ENCODE measurements at places on chromosomes 7 and 10.

DNA sequence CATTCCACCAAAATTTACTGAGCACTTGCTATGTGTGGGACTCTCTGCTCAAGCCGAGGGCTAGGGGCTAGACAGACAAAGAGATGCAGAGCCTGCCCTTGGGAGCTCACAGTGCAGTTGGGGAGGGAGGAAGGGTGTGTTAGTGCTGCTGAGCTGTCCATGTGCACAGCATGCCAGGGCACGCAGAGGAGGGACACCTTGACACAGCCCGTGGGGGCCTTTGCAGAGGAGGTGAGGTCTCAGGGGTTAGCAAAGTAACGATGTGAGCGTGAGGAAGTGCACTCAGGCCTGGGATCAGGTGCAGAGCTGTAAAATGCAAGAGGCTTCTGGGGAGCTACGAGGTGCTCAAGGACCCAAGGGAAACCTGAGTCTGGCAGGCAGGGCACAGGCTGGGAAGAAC is 16.3 kb downstream of the PRKCQ start:
- no peak for DNase-seq

GRCh38 chr10:507908-508444 is 181.5 kb downstream of the DIP2C start:
- no peak for DNase-seq

- no peak for DNase-seq
These were observed 94.0 kb downstream of the CYTH3 start for GRCh38 chr7:6178298-6179029.

- DNase-seq = no peak
These were observed 739 bp downstream of the MPP7 start for GRCh38 chr10:28302012-28302637.

- DNase-seq = no peak
These were observed 8.4 kb downstream of the PRKAG2 start for GRCh38 chr7:151868396-151869108.

DNA sequence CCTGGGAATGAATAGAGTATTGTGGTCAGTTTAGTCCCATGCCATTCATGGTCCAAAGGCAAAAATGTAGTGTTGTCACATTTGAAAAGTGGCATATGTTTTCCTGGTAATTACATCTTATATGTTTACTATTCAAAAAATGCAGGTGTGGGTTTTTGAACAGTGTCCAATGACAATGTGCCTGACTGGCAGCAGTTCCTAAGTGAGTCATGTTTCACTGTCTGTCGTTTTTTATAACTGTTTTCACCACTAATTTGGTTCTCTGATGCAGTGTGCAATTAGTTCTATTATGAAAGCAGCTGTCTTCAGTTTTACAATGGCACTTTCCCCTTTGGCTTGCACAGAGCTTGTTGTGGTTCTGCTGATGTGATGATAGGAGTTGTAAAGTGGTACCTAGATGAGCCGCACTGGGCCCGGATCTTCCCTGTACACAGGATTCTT is 162.3 kb downstream of the SEM1 start:
- no peak for DNase-seq

DNA sequence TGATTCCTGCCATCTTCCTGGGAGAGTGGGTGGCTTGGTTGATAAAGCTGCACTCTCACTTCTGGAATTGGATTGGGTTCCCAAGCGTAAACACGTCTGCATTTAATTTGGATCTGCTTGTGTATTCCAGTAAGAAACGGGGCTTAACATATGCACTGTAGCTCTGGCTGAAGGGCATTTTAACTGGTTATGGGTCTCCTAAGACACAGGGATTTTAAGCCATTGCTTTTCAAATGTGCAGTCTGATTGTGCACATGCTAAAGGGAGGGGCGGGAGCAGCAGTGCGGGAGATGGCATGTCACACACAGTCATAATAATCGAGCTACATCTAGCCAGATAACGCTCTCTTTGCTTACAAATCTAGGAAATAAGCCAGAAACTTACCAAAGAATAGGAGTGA is 247.3 kb upstream of the LYZL1 start:
- DNase-seq = no peak

- DNase-seq = no peak
These were observed 650.9 kb upstream of the IGFBP3 start for GRCh38 chr7:46571996-46572395.

GRCh38 chr7:114109721-114110120 is 190.9 kb upstream of the PPP1R3A start:
- DNase-seq = no peak

- no peak for DNase-seq
These were observed 109.1 kb downstream of the C10orf90 start for GRCh38 chr10:126561294-126561920.

- DNase-seq = no peak
These were observed 33.5 kb downstream of the ALOX5 start for GRCh38 chr10:45407542-45407941.

DNA sequence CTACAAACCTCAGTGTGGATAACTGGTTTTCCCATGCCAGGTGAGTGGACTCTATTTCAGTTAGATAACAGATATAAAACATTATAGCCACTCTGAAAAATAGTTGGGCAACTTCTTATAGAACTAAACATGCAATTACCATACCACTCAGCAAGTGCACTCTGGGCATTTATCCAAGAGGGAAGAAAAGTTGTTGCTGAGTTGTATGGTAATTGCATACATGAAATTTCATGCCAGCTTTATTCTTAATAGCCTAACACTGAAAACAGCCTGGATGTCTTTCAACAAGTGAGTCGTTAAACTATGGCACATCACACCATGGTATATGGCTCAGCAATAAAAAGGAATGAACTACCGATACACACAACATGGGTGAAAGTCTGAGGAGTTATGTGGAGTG is 10.6 kb upstream of the UPP1 start:
- DNase-seq = no peak

GRCh38 chr10:36488579-36488978 is 636.8 kb upstream of the ANKRD30A start:
- DNase-seq = no peak

- DNase-seq = no peak
These were observed 15.5 kb upstream of the MICALL2 start for GRCh38 chr7:1474736-1475135.

GRCh38 chr10:62829622-62830021 is 13.5 kb upstream of the EGR2 start:
- no peak for DNase-seq

- DNase-seq = no peak
These were observed 125.9 kb downstream of the CFTR start for GRCh38 chr7:117605712-117606111.

GRCh38 chr7:44188480-44189225 is 586 bp downstream of the GCK start:
- DNase-seq = no peak

DNA sequence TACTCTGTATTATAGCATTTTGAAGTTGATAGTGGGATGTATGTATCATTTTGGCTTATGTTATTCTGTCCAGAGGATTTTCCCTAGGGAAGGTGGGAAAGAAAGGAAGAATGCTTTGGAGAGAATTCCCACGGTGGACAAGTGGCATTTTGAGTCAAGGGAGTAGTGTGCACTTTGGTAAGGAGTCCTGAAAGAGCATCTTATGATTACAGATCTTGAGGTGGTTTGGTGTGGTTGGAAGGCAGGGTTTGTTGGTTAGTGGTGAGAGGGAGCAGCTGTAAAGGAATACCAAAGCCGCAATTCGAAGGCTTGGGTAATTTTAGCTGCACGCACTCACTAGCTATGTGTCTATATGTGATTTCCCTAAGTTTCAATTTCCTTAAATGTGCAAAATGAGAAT is 16.1 kb downstream of the CCSER2 start:
- no peak for DNase-seq

- DNase-seq = peak; percentile 52
These were observed 95.8 kb upstream of the CREB5 start for GRCh38 chr7:28316489-28316888.

GRCh38 chr7:139131601-139132041 is 22.1 kb upstream of the ZC3HAV1 start:
- peak; percentile 15 for DNase-seq

- no peak for DNase-seq
These were observed 37.6 kb downstream of the PPIF start for GRCh38 chr10:79384773-79385391.

GRCh38 chr10:13074563-13075451 is 25.2 kb upstream of the OPTN start:
- DNase-seq = peak; percentile 71

GRCh38 chr10:66927971-66928770 is 2.3 kb downstream of the LRRTM3 start:
- no peak for DNase-seq

DNA sequence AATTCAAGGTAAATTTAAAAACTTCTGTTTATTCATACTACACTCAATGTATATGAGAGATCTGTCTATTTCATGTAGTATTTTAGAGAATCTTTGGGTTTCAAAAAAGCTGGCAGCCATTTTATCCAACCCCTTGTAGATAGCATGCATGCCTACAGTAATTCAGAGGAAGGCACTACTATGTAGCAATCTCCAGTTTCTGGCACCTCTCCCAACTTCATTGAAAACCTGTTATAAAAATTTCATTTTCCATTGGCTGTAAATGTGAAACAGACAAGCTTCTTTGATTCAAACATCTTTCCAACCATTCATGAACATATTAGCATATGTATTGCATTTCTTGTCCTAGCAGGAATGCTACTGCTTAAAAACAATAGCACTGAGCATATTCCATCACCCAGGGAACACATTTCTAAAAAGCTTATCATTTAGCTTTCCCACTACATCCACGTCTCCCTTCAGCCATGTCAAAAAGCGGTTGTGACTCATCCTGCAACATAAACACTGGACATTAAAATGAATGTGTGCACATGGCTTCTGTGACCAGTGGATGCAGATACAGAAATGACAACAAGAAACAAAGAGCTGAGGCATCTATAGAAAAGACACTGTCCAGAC is 330.4 kb upstream of the AOAH start:
- DNase-seq = no peak

GRCh38 chr10:94292434-94293090 is 70.2 kb downstream of the NOC3L start:
- no peak for DNase-seq

GRCh38 chr7:139071680-139072079 is 35.8 kb upstream of the ZC3HAV1L start:
- DNase-seq = no peak

DNA sequence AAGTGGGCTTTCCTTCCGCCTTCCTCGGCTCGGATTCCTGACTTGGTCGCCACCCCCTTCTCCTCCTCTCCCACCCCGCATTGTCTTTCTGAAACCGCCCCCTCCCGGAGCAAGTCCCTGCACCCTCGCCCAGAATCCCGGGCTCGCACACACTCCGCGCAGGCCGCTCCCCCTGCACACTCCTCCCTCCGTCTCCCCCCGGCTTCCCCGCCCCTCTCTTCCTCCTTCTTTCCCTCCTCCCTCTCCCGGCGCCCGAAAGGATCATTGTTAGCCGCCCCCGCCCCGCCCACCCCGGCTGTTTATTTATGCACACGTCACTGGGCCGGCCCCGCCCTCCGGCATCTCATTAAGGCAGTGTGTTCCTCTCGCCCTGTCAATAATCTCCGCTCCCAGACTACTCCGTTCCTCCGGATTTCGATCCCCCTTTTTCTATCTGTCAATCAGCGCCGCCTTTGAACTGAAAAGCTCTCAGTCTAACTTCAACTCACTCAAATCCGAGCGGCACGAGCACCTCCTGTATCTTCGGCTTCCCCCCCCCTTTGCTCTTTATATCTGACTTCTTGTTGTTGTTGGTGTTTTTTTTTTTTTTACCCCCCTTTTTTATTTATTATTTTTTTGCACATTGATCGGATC is at the start of gene TCF7L2:
Gene TCF7L2 (plus strand): TSS at position 373 of the 633 bp plus-strand sequence. CDS start 510 bp downstream, outside the sequence.
- peak; percentile 28 for DNase-seq

- DNase-seq = no peak
These were observed 50.4 kb downstream of the TSPAN15 start for GRCh38 chr10:69501657-69502056.

GRCh38 chr10:79463578-79464496 is 18.4 kb upstream of the ZCCHC24 start:
- no peak for DNase-seq

DNA sequence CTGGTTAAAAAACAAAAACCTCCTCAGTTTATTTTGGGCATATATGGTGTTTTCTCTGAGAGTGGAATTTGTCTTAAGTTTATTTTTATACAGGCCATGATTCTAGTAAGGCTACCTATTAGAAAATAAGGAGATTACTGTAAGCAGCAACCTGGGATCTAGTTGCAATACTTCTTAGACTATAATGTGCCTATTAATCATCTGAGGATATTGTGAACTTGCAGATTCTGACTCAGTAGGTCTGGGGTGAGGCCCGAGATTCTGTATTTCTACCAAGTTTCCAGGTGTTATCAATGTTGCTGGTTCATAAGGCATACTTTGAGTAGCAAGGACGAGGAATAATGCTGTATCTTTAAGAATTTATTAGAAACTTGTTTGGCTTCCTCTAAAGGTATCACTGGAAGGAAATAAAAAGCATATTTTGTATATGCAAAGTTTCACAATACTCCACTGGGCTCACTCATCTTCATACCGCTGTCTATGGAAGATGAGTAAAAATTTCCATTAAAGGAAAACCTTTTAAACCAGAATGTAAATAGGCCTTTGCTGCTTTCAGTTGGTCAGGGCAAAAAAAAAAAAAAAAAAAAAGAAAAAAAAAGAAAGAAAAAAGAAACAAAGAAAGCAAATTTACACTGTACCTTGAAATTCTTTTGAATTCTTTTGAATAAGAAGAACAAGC is 105.8 kb downstream of the BMPER start:
- DNase-seq = no peak

- no peak for DNase-seq
These were observed 32.2 kb downstream of the LRRC72 start for GRCh38 chr7:16558761-16559302.

- no peak for DNase-seq
These were observed 6.1 kb upstream of the SLC29A4 start for GRCh38 chr7:5276611-5277010.

DNA sequence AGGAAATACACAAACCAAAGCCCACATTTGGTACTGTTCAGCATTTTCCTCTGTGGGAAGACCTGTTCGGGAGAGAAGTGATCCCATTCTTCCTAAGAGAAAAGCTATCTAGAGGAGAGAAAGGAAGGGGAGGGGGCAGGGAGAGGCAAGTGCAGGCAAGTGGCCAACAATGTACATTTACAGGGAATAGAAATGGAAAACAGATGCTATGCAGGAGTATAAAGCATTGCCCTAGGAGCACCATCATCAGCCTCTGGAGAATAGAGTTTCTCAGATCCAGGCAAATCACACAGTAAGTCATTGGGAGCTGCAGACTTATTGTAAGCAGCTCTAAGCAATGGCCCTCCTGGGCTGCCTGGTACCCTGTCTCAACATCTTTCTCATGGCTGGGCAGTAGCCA is 424.4 kb upstream of the AUTS2 start:
- no peak for DNase-seq

DNA sequence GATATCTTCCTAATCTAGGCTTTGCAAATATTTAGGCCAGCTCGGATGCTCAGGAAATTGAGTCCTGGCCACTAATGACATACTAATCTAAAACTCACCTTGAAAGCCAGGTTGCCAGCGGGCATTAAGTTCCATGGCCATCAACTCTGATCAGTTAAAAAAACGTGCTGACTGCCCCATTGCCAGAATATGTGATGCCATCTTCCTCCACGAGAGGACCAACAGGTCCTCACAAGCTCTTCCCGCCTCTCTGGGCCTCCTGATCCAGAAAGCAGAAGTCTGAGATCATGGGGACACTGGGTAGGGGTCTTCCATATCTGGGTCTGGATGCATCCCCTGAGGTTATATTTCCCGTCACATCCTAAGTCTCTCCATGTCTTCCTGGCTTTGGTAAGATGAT is 311.3 kb downstream of the TCERG1L start:
- DNase-seq = no peak

- no peak for DNase-seq
These were observed 33.6 kb downstream of the TMEM106B start for GRCh38 chr7:12244694-12245093.
